Amniotic stem cell (primary cell): ENCODE measurements at places on chromosomes 11 and 22.

DNA sequence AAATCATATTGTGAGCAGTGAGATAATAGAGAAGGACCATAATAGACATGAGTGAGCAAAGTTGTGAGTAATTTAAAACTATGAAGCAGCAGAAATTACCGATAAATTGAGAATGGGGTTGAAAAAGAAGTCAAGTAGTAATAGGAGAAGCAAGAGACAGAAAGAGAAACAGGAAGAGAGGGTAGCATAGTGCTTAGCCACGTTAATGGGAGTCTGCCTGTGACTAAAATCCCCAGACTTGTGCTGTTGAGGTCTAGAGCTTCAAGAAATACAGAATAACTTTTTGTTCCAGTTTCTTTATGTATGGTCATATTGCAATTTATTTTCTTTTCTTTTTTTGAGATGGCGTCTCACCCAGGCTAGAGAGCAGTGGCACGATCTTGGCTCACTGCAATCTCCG lies 368.7 kb downstream of the METTL15 start:
- no peak for DNase-seq

DNA sequence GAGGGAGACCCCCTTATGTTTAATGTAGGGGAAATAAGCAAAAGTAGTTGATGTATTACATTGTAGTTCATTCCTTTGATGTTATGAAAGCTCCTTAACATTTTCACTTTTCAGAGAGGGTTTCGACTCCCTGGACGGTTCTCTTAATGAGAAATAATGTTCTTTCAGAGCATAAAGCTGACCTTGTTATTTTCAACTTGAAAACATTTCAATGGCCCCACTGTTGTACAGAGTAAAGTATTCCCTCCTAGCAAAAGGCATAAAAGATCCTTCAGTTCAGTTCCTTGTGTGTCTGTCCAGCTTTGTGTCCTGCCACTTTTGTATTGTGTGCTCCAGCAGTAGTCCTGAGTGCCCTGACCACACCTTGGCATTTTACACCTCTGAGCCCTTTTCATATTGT lies 63.9 kb downstream of the UVRAG start:
- DNase-seq, result no peak

- DNase-seq, result no peak
These were observed 20.0 kb downstream of the THY1 start for GRCh38 chr11:119403021-119403420.

- no peak for DNase-seq
These were observed 420 bp upstream of the TRIM44 start for GRCh38 chr11:35662061-35662648.

- no peak for DNase-seq
These were observed 57.6 kb downstream of the TNRC6B start for GRCh38 chr22:40235308-40235707.

GRCh38 chr22:32584650-32585049 lies 110.0 kb downstream of the FBXO7 start:
- no peak for DNase-seq

DNA sequence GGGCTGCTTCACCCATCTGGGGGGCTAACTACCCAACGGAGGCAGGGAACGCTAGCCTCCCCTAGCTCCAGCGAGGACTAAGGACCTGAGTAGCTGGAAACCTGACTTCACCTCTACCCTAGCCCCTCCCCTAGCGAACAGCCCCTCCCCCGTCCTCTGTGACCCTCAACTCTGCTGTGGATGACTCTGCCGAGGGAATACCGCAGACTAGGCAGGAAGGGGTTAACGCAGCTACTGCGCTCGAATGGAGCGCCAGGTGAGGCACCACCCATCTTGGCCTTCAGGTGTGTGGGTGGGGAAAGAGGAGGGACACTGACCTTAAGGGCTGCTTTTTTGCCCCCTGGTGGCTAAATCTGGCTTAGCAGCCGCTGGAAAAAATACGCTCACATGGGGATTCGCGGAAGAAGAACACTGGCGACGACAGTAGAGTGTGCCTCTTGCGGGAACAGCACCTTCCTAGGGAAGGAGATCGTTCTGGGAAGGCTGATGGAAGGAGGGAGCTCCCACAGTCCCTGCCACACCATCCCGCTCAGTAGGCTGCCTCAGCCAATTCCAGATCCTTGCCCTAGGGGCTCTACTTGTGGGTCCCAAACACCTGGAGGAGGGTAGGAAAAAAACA lies 4.5 kb upstream of the BCL9L start:
- DNase-seq, result no peak

GRCh38 chr11:126615845-126616244 lies 260.4 kb downstream of the ST3GAL4 start:
- DNase-seq, result no peak

DNA sequence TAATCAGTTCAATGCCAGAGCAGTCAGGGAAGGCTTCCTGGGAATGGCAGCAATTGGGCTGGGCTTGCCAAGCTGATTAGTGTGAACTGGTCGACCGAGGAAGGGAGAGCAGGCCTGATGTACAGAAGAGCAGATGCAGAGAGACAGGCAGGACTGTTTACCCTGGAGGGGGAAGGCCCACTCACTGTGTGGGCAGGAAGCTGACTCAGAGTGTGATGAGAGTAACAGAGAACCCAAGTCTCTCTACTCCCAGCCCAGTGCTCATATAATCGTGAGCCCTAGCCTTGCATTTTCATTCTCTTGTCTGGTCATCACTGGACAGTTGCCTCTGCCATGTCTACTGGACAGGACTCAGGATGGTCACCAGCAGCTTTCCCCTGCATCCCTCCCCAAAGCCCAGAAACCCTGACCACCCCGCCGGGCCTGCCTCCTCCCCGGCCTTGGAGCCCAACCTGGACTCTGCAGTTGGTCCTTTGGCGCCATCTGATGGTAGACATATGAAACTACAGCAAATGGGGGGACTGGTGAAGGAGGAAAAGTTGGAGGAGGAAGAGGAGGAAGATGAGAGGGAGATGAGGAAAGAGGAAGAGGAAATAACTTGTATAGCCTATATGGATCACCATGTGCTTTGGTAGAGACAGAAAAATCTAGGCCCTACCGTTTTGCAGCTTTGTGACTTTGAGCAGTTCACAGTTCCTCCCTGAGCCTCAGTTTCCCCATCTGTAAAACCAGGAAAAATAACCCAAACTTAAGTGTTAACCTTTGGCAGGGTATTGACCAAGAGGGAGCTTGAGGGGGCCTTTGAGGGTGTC lies 43.4 kb upstream of the PRDM11 start:
- DNase-seq, result peak; percentile 77

DNA sequence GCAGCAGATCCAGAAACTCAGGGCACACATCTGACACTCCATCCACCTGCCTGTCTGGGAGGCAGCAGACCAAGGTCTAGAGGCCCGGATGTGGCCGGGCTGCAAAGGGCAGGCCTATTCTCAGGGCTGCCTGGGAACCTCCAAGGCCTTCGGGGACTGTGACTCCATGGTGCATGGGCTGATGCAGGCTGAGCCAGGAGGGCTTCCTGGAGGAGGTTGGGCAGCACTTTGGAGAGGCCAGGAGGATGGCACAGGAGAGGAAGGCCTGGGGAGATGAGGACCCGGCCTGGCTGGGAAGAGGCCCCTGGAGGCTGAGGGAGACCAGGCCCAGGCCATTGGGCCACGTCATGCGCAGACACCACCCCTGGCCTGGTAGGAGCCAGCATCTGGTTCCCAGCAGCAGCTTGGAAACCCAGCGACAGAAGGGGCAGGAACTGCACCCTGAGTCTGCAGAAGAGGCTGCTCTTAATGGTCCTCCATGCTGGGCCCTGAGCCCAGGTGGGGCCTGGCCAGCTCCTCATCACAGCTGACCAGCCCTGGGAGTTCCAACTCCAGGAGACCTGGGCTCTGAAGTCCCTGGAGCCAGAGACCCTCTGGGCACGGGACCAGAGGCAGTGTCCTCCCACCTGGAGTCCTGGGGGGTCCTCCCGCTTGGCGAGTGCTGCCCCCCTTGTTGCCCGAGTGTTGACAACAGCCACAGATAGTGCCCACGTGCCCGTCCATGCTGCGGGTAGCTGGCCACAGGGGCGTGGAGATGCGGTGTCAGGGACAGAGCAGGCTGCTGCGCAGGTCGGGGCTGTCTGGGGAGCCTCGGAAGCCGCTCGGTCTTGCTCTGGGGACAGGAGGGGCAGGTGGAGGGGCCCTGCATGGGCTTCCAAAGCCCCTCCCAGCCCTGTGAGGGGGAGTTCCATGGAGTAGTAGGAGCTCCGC lies 5.5 kb downstream of the PHLDA2 start:
- no peak for DNase-seq

DNA sequence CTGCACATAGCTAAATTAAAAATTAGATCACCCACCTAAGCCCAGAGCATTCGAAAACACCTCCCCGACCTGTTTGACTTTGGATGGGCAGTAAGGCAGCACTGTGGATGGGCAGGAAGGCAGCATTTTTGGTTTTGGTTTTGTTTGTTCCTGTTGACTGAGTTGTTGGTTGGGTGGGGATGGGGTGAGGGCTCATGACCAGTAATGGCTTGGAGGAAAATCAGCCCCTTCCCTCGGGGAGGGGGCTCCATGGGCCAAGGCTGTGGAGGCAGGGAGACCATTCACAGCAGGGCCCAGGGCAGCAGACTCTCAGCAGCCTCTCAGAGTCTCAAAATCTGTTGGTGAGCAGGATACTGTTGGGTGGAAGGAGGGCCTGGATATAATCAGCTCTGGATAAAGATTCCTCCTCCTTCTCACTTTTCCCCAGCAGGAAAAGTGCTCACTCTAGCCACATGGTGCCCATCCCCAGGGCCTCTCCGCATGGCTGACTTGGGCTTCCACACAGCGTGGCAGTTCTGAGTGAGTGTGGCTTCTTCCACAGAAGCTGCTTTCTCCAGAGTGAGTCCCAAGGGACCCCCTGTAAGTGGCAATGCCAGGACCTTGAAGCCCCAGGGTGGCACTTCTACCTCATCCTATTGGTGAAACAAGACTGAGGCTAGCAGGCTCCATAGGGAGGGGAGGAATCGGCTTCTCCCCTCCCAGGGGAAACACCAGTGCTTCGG lies 1491.2 kb downstream of the BRD1 start:
- no peak for DNase-seq

- DNase-seq, result no peak
These were observed 780.2 kb downstream of the BRD1 start for GRCh38 chr22:49047447-49047846.

DNA sequence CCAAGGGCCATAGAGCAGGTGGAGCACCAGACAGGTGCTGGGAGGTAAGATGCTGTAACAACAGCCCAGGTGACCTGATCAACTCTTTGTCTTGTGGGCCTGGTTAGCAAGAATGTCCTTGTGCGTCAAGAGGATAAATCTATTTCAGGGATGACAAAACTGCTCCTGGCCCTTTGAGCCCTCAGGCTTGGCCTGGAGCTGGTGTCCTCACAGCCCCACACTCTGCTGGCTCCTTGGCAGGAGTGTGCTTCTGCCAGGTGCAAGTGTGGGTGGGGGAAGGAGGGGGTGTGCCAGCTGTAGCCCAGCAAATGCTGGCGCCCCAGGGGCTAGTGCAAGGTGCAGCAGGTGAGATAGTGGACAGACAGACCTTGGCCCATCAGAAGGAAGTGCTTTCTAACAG lies 19.5 kb downstream of the AMPD3 start:
- no peak for DNase-seq

- DNase-seq, result no peak
These were observed 1.8 kb downstream of the MTA2 start for GRCh38 chr11:62599901-62600300.

- DNase-seq, result no peak
These were observed at the start of gene OR56B1 for GRCh38 chr11:5736396-5736795. Gene OR56B1, plus strand, starts transcription at chr11:5736448. Its CDS starts 69 bp downstream, at chr11:5736517.

GRCh38 chr11:120424185-120424969 lies 87.2 kb upstream of the GRIK4 start:
- no peak for DNase-seq

GRCh38 chr22:49726701-49727101 lies 101.0 kb downstream of the BRD1 start:
- no peak for DNase-seq

DNA sequence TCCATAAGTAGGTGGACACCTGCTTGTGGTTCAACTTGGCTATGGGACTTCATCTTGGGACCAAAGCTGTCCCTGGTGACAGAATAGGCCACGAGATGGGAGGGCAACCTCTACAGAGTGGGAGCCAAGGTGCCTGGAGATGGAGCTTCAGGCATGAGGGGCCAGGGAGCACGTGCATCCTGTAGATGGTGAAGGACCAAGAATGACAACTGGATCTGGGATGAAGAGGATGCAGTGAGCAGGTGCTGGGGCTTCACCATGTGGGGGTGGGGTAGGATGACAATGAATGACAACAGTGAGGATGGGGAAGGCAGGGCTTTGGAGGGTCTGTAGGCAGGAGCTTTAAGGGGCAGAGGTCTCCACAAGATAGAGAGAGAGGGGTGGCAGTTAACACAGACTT lies 372.0 kb upstream of the B3GAT1 start:
- no peak for DNase-seq
